ENCODE measurements at places on chromosomes 3 and 15.

DNA sequence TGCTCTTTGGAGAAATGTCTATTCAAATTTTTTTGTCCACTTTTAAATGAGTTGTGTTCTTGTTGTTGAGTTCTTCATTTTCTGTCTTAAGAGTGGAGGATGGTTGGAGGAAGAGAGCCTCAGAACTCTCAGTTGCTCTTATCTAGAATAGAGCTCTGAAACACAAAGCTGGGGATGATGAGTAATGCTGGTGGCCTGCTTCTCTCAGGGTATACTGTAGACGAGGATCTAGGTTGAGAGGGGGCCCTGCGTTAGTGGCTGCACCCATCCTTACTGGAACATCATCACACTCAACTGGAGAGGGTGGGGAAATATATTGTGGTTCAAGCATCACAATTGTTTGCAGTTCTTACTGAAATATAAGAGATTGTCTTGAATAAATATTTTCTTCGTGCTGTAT lies 1.8 kb downstream of the SPTSSB start:
- DNase-seq: no peak

GRCh38 chr3:52792961-52793695 lies 1.5 kb upstream of the ITIH3 start:
- DNase-seq: no peak

DNA sequence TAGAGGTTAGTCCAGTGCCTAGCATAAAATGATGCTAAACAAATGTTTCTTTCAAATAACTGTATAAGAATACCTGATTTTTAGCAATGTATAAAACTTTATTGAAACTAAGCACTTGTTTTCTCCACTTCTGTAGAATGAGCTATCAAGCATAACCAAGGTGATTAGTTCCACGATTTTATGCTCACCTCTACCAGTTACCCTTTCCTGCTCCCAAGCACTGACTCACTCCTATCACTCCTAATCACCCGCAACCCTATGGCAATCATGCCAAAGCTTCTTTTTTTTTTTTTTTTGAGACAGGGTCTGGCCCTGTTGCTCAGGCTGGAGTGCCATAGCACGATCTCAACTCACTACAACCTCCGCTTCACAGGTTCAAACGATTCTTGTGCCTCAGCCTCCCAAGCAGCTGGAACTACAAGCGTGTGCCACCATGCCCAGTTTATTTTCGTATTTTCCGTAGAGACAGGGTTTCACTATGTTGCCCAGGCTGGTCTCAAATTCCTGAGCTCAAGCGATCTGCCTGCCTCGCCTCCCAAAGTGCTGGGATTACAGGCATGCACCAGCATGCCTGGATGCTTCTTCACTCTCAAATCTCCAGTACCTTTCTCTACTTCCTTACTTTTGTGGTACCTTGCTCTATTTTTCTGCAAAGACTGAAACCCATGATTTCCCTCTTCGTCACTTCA lies 3.9 kb downstream of the HSPBAP1 start:
- DNase-seq: no peak

GRCh38 chr3:42375121-42375800 lies 35.1 kb downstream of the LYZL4 start:
- no peak for DNase-seq

- no peak for DNase-seq
Observed at GRCh38 chr3:105195260-105195659, 171.4 kb upstream of the ALCAM start.

GRCh38 chr3:12897381-12898289 lies 56.3 kb upstream of the RPL32 start:
- DNase-seq: no peak

DNA sequence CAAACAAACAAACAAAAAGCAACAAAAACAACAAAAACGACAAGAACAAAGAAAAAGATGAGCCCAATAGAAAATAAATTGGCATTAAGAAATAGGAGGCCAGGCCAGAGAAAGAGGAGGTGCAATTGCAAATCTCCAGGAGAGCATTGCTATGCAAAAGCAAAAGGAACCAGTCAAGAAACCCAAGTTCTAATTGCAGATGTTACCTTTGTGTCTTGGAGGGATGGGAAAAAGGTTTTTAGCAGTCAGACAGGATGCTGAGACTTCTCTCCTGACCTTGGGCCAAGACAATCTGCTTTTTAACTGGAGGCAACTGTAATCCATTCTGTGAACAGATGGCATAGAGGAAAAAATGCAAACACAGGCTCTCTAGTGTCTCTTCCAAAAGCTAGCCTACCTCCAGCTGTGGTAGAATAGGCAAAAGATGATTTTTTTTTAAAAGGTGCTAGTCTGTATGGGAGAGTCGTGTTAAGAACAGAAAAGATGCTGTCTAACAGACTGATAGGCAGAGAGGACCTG lies 56.4 kb downstream of the LSAMP start:
- DNase-seq: no peak

GRCh38 chr3:115160295-115160694 lies 13.2 kb upstream of the ZBTB20 start:
- DNase-seq: peak; percentile 9

DNA sequence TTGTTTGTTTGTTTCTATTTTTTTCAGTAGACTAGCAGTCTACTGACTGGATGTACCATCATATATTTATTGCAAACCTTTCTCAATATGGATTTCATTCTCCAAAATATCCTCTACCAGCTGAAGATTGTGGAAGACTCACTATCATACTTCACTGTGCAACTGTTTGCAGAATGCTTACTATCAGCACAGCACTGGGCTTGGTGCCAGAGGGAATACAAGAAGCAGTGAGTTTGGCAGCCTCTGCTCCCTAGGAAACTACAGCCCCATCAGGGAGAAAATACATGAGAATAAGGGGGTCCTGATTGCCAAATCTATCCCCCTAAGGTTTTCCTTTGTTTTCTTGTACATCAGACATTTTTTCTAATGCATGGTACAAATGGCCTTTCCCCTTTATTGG lies 27.5 kb downstream of the AQP9 start:
- no peak for DNase-seq

GRCh38 chr15:41286665-41287333 lies 45.6 kb downstream of the OIP5 start:
- DNase-seq: no peak

- DNase-seq: no peak
Observed at GRCh38 chr3:29347412-29347811, 66.5 kb downstream of the RBMS3 start.

- DNase-seq: no peak
Observed at GRCh38 chr15:25847051-25847450, 16.1 kb downstream of the ATP10A start.

- no peak for DNase-seq
Observed at GRCh38 chr3:184815046-184815930, 3.3 kb downstream of the VPS8 start.

DNA sequence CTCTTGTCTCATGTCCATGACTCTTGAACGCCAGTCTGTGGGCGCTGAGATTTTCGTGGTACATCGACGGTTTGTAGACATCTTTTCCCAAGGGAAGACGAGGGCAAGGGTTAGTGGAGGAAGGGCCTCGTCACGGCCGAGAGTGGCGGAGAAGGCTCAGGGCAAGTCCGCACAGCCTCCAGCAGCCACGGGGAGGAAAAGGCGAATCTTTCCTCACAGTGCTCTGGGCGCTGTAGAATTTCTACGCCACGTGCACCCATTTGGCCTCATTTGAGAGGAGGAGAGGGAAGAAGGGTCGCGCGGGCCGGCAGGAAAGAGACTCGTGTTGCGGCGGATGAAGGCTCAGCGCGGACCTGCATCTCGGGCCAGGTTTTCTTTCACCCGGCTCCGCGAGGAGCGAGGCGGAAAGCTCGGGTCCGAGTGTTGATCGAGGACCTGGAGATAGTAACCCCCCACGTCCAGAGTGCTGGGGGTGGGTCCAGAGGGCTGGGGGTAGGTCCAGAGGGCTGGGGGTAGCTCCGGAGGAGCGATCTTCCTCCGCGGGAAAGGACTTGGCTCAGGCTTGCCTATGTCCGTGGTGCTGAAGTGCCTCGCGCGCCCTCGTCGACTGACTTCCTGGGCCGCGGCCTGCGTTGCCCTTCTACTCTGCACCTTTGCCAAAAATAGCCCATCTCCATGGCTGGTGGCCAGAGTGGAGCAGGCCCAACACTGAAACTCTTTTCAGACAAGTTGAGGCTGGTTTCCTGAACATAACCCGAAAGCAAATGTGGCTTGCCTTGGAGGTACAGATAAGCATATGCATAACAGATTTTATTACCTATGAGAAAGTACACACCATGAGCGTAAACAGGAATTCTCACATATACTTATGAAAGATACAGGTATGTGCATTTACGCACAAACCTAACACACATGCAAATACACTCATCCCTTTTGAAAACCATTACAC lies 1.1 kb downstream of the SLC35G2 start:
- DNase-seq: no peak

DNA sequence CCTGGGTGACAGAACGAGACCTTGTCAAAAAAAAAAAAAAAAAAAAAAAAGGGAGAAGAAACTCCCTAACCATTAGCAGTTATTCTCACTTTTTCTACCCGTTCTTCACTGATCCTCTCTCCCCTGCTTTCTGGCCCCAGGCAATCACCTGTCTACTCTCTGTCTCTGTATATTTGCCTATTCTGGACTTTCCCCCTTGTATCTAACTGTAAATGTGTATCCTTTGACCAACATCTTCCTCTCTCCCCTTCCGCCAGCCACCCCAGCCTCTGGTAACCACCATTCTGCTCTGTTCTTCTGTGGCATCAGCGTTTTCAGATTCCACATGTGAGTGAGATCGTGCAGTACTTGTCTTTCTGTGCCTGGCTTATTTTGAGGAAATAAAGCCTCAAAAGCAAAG lies 6.9 kb downstream of the CYFIP1 start:
- DNase-seq: no peak

GRCh38 chr3:54856271-54856670 lies 71.6 kb downstream of the LRTM1 start:
- no peak for DNase-seq

GRCh38 chr3:142586803-142587406 lies 8.4 kb upstream of the ATR start:
- DNase-seq: no peak

DNA sequence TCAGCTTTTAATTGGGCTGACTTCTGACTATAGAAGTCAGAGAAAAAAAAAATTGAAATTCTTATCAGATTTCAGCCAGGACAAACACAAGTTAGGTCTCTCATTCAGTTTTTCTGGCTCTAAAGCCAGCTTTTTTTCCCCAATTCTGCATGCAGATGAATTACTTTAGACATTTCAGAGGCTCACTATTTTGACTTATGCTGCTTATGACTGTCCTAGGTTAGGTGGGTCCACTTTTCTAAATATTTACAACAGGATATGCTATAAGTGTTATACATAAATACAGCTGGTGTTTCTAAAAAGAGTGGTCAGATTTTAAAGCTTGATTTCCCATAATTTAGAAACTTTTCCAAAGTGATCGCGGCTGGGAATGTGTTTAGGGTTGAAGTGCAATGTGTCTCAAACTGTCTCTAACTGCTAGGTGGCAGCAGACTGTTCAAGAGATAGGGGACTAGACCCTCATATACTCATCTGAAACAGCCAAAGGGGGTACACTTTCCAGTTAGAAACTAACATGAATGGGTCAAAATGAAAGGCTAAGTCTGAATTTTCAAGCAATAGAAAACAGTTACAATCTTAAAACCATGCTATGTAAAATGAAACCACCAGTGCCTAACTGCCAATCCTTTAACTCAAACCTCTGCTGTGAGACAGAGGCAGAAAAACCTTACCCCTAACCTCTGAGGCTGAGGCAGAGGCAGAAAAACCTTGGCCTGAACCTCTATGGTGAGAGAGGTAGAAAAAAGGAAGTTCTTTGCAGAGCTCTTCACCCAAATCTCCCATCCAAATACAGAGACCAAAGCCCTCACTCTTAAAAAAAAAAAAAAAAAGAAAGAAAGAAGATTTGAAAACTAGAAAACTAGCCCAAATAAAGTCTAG lies 596.0 kb downstream of the NTRK3 start:
- DNase-seq: no peak

DNA sequence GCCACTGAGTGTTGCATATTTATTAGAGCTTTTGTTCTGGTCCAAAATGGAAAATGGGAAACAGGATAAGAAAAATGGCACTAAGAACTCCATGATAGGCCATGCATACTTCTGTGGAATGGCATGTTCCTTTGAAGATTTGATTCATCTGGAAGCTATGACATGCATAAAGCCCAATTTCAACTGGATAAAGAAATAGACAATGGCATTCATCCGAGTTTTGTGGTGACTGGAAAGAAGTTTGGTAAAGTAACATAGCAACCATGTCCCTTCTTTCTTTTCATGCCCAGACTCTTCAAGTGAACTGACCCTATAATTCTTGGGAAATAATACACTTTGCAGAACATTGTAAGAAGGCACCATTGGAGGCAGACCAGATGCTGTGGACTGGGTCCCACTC lies 368.4 kb upstream of the IL12A start:
- no peak for DNase-seq

- no peak for DNase-seq
Observed at GRCh38 chr3:141362736-141363135, 5.6 kb upstream of the ZBTB38 start.

DNA sequence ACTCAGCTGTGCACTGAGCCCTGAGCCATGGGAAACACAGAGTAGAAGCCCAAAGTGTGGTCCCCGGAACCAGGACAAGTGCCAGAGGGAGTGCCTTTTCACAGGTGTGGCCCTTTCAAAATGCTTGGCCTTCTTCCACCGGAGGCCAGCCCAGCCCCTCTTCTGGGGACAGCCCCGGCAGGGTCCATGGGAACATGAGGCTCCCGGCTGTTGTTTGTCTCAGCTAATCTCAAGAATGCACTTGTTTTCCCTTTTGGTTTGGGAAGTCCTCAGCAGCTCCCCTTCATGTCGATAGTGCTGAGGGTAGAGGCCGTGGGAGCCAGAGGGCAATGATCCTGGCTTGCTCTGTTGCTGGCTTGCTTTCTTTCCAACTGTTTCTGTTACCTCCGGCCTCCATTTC lies 91.1 kb upstream of the MRPS22 start:
- no peak for DNase-seq

DNA sequence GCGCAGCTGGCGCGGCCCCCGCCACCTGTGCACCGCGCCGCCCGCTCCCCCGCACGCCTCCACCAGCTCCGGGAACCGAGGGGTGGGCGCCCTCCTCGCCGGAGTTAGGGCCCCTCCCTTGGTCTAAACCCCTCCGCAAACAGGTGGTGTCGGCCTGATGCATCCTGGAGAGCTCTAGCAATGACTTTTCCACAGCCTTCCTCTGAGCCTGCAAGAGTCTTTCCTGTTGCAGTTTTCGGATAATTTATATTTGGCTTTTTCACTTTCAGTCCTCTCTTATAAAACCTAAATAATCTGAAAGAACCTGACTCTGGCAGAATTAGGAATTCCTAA lies 334 bp upstream of the IGSF11 start:
- DNase-seq: no peak

DNA sequence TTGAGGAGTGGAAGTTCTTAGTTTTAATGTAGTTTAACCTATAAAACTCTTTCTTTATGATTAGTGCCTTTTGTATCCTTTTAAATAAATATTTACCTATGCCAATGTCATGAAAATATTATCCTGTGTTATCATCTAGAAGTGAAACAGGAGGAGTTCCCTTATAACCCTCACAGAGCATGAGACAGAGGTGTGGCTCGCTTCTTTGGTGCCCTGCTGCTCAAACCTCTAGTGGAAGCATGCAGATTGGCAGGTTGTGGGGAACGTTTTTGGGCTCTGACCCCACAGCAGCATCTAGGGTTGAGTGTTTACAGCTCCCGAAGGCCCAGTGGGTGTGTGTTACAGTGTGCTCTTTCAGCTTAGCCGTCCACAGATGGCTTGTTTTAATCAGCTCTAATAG lies 459.4 kb upstream of the AZI2 start:
- no peak for DNase-seq

- no peak for DNase-seq
Observed at GRCh38 chr3:152444029-152444641, 175.4 kb downstream of the MBNL1 start.

Measured in GM12892 (cell line).